ENCODE measurements at places on chromosomes 11 and 22.

DNA sequence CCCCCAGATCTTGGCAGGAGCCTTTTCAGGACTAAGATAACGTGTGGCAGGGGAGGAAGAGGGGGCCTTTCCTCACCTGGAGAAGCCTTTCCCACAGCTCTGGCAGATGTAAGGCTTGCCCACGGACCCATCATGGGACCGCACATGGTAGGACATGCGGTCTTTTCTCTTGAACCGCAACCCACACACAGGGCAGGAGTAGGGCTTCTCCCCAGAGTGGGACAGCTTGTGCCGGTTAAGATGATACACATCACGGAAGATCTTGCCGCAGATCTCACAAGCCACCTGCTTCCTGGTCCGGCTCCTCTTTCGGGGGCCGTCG lies 1.9 kb downstream of the PATZ1 start:
- no peak for DNase-seq

GRCh38 chr11:17415523-17416104 lies 27.2 kb upstream of the KCNJ11 start:
- no peak for DNase-seq

- peak; percentile 88 for DNase-seq
Measured at GRCh38 chr22:46068593-46069491, 81.5 kb upstream of the PPARA start.

DNA sequence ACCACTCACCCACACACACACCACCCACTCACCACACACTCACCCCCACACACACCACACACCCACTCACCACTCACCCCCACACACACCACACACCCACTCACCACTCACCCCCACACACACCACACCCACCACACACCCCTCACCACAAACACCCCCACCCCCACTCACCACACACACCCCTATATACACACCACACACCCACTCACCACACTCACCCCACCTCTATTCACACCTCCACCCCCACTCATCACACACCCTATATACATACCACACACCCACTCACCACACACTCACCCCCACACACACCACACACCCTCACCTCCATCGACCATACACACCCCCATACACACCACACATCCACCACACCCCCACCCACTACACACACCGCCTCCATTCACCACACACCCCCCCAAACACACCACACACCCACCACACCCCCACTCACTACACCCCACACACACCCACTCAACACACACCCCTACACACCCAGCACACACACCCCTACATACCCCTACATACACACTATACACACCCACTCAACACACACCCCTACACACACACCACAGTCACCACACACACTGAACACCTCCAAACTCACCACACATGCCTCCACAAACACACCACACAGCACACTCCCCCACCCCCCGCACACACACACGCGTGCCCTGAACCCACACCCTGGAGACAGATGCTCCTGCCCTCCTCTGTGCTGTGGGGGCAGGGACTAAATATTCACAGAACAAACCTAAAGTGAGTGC lies 19.0 kb upstream of the TTLL12 start:
- no peak for DNase-seq

GRCh38 chr11:66327171-66328030 lies 8.8 kb downstream of the RIN1 start:
- DNase-seq, result no peak

GRCh38 chr22:49966774-49967705 lies 6.5 kb downstream of the PIM3 start:
- no peak for DNase-seq

- no peak for DNase-seq
Measured at GRCh38 chr22:40531951-40532900, 104.3 kb downstream of the MRTFA start.

GRCh38 chr11:75523811-75524664 lies 1.7 kb downstream of the GDPD5 start:
- no peak for DNase-seq

DNA sequence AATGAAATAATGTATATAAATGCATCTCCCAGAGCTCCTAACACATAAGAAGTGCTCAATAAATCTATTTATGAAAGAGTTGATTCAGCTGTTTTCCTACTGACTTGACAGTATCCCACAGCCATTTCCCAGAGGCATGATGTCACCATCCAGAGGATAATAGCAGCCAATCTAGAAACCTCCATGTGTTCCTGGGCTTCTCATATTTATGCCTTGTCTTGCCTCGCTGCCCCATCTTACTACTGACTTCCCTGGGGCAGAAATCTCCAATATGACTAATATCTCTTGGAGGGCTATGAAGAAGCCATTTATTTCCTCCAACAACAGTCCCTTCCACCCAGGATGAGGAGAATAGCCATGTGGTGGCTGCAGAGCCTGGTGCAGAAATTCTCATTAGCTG lies 115.4 kb upstream of the NAV2 start:
- DNase-seq, result no peak

GRCh38 chr11:102295045-102295444 lies 22.2 kb upstream of the BIRC3 start:
- DNase-seq, result no peak

DNA sequence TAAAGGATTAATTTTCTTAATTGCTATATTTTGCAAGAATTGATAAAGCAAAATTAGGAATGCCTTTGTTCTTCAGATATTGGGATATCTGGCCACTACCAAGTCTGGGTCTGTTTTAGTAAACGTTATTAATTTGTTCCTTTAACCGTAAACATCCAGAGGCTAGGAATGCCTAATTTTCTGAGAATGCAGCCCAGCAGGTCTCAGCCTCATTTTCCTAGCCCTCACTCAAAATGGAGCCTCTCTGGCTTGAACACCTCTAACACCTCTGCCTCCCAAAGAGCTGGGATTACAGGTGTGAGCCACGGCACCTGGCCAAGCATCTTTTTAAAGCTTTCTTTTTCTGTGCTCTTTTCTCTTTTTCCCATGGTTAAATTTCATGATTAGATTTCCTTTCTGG lies 18.4 kb downstream of the TMEM135 start:
- DNase-seq, result no peak

DNA sequence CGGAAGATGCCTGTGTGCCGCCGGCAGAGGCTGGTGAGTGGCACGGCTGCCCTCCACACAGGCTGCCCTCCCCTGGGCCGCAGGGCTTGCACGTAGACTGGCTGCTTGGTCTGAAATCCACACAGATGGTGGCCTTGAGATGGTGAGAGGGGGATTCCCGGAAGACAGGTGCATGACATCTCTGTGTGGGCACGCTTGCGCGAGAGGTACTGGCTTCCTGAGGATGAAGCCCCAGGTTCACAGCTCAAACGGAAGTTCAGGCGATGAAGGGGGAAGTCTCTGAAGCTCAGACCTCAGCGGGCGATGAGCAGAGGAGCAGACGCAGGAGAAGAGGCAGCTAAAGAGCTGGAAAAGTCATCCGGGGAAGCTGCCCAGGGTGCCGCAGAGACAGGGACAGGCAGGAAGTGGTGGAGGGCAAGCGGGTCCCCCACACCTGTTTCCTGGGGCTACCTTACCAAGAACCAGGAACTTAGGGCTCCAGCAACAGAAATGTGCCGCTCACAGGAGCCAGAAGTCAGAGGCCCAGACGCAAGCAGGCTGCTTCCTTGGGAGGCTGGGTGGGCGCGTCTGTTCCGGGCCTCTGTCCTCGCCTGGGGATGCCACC lies 7.2 kb downstream of the CRELD2 start:
- DNase-seq, result no peak

- no peak for DNase-seq
Measured at GRCh38 chr22:49847751-49848689, 5.6 kb upstream of the ZBED4 start.

- no peak for DNase-seq
Measured at GRCh38 chr11:121740902-121741301, 288.1 kb upstream of the SORL1-AS1 start.

All from HS-27A (cell line).